ENCODE measurements at places on chromosomes 16 and 17. TPM values are rescaled to one million over a fixed set of nuclear protein-coding genes. Genes with fewer than 3 reads are reported as not detected.

TEX19 gene
- total RNA-seq = 0.26 TPM

PIRT gene
- total RNA-seq = 1.1 TPM

- no peak overlapping the region for H3K4me3 ChIP-seq
- H3K27me3 ChIP-seq = no peaks in the 10 kb centered on the region
- no peaks in the 10 kb centered on the region for H3K4me1 ChIP-seq
- H3K27ac ChIP-seq = no peak overlapping the region
- H3K36me3 ChIP-seq = no peaks in the 10 kb centered on the region
Observed at GRCh38 chr17:75622076-75622475, 11.2 kb upstream of the SMIM5 start.

DNA sequence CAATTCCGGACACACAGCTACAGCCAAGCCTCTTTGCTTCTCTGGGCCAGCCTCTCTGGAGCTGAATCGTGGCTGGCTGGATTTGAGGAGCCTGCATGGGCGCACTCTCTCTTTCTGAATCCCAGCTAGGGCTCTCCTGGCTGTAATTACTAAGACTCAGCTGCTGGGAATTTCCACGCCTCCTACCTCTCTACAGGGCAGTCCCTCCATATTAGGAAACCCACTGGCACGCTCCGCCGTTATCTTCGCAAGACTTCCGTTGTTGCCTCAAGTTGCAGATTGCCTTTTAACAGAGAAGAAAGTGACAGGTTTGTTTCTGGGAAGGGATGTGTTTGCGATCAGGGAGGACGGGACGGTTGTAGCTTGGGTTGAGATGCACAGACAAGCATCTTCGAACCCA, 188.4 kb upstream of the NLRP1 start:
- H3K4me3 ChIP-seq = no peak overlapping the region
- DNase-seq = no peak
- peaks cover 10% of the 10 kb centered on the region for H3K27me3 ChIP-seq
- H3K27ac ChIP-seq = no peak overlapping the region

ZFPM1 gene
- total RNA-seq = 0.72 TPM

DNA sequence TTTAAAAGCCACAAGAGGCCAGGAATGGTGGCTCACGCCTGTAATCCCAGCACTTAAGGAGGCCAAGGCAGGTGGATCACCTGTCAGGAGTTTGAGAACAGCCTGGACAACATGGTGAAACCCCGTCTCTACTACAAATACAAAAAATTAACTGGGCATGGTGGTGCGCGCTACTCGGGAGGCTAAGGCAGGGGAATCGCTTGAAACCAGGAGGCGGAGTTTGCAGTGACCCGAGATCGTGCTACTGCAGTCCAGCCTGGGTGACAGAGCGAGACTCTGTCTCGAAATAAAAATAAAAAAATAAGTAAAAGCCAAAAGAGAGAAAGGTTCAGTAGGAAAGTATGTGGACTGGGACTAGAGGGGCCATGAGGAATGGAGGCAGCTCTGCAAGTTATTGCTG, 13.1 kb upstream of the ITGAL start:
- H3K27ac ChIP-seq = no peak overlapping the region
- H3K36me3 ChIP-seq = no peaks in the 10 kb centered on the region

KRTAP16-1 gene
- total RNA-seq = not detected

GRCh38 chr16:78235168-78235800, 135.8 kb downstream of the WWOX start:
- no peak overlapping the region for H3K4me3 ChIP-seq
- H3K27ac ChIP-seq = no peak overlapping the region
- DNase-seq = peak; percentile 75
- no peaks in the 10 kb centered on the region for H3K36me3 ChIP-seq
- H3K27me3 ChIP-seq = no peaks in the 10 kb centered on the region

DNA sequence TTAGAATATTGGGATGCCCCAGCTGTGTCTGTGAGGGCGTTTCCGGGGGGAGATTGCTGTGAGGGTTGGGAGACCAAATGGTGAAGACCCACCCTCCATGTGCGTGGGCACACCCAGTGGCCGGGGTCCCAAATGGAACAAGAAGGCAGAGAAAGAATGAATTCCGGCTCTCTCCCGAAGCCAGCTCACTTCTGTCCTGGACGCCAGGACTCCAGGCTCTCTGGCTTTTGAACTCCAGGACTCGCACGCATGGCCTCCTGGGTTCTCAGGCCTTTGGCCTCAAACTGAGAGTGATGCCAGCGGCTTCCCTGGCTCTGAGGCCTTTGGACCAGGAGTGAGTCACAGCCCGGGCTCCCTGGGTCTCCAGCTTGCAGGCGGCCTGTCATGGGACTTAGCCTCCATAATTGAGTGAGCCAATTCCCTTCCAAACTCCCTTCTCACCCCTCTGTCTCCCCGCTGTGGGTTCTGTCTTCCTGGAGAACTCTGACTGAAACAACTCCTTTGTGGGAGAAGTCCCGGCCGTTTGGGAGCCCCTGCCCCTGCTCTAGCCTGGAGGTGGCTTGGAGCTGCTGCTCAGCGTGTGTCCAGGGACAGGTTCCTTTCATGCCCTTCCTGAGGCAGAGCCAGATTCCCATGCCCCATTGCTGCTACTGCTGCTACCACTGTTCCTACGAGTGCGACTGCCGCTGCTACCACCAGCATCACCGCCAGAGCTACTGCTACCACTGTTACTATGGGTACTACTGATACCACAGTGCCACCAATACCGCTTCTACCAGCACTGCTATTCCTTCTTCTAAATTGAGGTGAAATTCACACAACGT, 49.8 kb upstream of the CBX4 start:
- no peaks in the 10 kb centered on the region for H3K36me3 ChIP-seq
- no peak overlapping the region for H3K27ac ChIP-seq
- peak; percentile 23 for DNase-seq
- peaks cover 8% of the 10 kb centered on the region for H3K27me3 ChIP-seq

GRCh38 chr16:63461248-63461841, 1425.1 kb upstream of the CDH8 start:
- no peaks in the 10 kb centered on the region for H3K4me1 ChIP-seq
- peak; percentile 17 for DNase-seq
- no peak overlapping the region for H3K4me3 ChIP-seq
- no peak overlapping the region for H3K27ac ChIP-seq
- H3K27me3 ChIP-seq = no peaks in the 10 kb centered on the region
- no peaks in the 10 kb centered on the region for H3K36me3 ChIP-seq

DNA sequence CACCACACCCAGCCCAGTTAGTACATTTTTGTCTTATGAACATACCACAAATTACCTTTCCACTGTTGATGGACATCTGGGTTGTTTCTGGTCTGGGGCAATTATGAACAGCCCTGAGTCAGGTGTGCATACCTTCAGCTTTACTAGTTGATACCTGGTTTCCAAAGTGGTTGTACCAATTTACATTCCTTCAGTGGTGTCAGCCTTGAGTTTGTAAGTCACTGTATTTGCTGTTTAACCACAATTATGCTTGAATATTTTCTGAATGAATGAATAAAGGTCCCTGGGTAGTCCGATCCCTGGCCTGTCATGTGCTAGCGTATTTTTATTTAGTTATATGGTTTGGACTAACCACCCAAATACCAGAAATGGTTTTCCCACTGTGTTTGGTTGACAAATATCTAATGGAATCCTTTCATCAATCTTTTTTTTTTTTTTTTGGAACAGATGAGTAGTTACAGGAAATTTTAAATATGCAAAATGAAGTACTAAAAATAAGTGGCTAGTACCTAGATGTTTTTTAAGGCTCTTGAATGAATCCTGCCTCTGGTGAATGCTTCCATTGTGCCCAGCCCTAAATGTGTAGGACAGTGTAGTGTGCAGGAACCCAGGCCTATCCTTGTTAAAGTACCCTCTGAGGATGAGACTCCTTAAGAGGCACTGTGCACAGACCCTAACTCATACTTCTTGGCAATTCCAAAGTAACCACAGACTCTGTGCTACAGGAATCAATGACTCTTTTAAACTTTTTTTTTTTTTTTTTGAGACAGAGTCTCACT, 3.7 kb downstream of the DUSP14 start:
- no peak for DNase-seq
- H3K4me1 ChIP-seq = peaks cover 41% of the 10 kb centered on the region
- H3K4me3 ChIP-seq = no peak overlapping the region

C16orf74 gene
- 0.29 TPM for total RNA-seq
